ENCODE measurements at places on chromosomes 3 and 15. TPM values are rescaled to one million over a fixed set of nuclear protein-coding genes. Genes with fewer than 3 reads are reported as not detected.

The ARRDC4 gene
- 4.0 TPM for polyA plus RNA-seq

The PTX3 gene
- 135 TPM for polyA plus RNA-seq

The KLHL6 gene
- polyA plus RNA-seq: not detected

The RABL3 gene
- polyA plus RNA-seq: 4.2 TPM

The NR2E3 gene
- polyA plus RNA-seq: 0.19 TPM
